CD4-positive, alpha-beta T cell treated with Interleukin-6 at 100 ng/mL for 8 hours (primary cell): ENCODE measurements at places on chromosomes 1 and 21.
A peak's percentile ranks its signal among the peaks of the same experiment; 100 is the strongest.

GRCh38 chr1:179169616-179170467 is 59.6 kb downstream of the ABL2 start:
- DNase-seq, result no peak

- DNase-seq, result peak; percentile 67
Observed at GRCh38 chr1:155062702-155063411, 683 bp upstream of the EFNA4 start.

DNA sequence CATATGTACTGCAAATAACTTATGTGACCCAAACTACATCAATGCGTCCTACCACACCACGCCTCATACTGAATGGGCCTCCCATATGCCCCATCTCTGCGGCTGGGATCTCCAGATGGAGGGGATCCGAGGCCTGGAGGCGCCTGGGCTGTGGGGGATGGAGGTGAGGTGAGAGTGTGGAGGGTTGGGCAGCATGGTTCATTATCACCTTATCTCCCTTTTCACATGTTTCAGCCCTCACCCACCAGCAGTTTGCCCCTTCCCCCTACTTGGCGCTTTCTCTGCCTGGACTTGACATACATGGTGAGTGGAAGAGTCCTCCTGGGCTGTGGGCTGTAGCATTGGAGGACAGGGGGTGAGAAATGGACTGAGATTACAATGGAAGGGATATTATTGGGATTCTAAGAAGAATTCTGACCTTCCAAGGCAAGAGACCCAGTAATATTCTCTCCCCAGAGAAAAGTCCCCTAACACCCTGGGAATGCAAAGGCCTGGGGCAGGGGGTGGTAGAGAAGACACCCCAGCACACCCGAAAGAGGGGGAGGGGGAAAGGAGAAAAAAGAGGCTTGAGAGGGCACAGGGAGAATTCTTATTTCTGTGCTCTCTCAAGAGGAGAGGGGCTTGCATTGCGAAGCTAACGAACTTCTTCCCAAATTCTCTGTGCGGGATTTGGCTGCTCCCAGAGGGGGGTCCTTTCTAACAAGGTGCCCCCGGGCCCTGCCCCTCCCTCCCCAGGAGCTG is 61.4 kb downstream of the MEF2D start:
- no peak for DNase-seq

DNA sequence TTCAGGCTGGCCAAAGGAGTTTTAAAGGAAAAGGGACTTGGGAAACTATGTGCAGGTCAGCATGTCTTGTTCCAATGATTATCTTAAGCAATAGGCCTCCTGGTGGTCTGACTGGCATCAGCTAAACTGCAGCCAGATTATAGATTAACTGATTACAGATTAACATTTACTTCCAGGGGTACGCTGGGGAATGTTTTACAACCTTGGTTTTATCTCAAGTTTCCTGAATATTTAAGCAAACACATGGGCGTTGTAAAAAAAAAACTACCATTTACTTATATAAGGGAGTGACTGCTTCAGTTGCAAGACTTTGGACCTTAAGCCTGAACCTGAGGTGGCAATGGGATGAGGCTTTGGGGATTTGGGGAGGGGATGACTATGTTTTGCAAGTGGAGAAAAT is 600.6 kb upstream of the B3GALT2 start:
- no peak for DNase-seq

- DNase-seq, result no peak
Observed at GRCh38 chr1:156949127-156949526, 28.7 kb downstream of the LRRC71 start.

DNA sequence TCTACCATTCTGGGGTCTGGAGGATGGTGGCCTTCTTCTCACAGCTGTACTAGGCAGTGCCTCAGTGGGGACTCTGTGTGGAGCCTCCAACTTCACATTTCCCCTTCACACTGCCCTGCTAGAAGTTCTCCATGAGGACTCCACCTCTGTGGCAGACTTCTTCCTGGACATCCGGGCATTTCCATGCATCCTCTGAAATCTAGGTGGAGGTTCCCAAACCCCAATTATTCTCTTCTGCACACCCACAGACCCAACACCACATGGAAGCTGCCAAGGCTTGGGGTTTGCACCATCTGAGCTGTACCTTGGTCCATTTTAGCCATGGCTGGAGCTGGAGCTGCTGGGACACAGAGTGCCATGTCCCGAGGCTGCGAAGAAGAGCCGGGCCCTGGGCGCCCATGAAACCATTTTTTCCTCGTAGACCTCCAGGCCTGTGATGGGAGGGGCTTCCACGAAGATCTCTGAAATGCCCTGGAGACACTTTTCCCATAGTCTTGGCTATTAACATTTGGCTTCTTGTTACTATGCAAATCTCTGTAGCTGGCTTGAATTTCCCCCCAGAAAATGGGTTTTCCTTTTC is 170.5 kb downstream of the FOXD2 start:
- DNase-seq, result no peak

- DNase-seq, result no peak
Observed at GRCh38 chr1:22955146-22955545, 17.5 kb downstream of the LACTBL1 start.

DNA sequence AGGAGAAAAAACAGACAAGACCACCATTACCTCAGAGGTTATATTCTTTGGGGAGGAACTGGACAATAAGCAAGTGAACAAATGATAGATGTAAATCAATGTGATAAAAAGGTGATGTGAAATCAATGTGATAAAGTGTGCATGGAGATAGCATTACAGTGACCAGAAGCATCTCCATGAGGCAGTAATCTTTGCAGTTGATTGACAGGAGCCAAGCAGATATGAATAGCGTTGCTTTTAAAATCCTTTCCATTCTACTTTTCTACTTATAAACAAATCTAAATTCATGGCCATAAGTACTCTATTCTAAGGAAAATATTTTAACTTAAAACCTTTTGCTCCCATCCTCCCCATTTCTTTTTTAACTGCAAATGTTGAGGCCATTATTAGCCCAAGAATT is 2.8 kb upstream of the H3-3A start:
- no peak for DNase-seq

DNA sequence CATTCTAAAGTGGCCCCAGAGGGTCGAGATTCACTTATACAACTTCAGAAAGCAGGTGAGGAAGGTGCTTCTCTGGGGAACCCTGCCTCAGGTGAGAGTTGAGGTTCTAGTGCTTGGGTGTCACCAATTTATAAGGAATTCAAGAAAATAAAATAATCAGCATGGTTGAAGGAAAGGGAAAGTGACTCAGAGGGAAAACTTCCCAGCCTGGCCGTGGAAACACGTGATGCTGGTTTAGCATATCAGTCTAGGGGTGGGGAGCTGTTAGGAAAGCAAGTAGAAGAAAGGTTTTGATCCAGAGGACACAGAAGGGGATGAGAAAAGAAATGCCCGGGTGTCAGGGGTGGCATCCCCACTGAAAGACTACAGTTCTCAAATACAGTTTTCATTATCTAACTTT is 37.7 kb upstream of the TMEM125 start:
- DNase-seq, result no peak

GRCh38 chr1:33130297-33130696 is 49.3 kb downstream of the AZIN2 start:
- no peak for DNase-seq

GRCh38 chr1:52059321-52059720 is 3.2 kb downstream of the BTF3L4 start:
- no peak for DNase-seq

- no peak for DNase-seq
Observed at GRCh38 chr1:153527023-153527682, 8.6 kb downstream of the S100A6 start.

- DNase-seq, result no peak
Observed at GRCh38 chr1:68372487-68372886, 77.3 kb downstream of the RPE65 start.

- DNase-seq, result peak; percentile 71
Observed at GRCh38 chr1:2555634-2556276, 416 bp upstream of the TNFRSF14 start.

DNA sequence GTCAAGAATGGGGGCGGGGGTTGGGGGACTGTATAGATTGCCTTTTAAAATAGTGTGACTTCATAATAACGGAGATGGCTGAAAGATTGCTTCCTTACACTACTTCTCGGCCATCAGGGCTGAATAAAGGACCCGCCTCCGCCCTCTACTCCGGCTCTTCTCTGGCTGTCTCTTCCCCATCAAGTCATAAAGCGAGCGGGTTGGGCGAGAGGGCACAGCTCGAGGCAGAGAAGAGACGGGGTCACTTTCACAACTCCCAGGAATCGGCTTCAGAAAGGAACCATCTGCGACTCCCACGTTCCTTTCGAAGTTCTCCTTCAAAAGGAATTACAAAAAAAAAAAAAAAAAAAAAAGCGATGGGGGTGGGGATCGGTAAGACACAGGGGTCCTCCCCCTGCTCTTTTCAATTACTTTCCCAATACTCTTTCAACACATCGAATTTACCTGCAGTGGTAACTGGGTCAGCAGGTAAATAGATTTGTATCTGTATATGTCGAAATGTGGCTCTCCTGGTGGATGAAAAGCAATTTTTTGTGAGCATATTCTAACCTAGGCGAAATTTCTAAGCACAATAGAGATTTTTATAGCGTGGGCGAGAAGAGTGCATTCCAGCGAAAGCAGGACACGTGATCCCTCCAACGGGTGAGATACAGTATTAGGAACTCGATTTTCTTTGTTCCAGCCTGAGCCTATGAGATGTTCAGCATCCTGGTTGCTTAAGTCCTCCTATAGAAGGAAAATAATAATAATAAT is 2.0 kb downstream of the LRRC7 start:
- no peak for DNase-seq

DNA sequence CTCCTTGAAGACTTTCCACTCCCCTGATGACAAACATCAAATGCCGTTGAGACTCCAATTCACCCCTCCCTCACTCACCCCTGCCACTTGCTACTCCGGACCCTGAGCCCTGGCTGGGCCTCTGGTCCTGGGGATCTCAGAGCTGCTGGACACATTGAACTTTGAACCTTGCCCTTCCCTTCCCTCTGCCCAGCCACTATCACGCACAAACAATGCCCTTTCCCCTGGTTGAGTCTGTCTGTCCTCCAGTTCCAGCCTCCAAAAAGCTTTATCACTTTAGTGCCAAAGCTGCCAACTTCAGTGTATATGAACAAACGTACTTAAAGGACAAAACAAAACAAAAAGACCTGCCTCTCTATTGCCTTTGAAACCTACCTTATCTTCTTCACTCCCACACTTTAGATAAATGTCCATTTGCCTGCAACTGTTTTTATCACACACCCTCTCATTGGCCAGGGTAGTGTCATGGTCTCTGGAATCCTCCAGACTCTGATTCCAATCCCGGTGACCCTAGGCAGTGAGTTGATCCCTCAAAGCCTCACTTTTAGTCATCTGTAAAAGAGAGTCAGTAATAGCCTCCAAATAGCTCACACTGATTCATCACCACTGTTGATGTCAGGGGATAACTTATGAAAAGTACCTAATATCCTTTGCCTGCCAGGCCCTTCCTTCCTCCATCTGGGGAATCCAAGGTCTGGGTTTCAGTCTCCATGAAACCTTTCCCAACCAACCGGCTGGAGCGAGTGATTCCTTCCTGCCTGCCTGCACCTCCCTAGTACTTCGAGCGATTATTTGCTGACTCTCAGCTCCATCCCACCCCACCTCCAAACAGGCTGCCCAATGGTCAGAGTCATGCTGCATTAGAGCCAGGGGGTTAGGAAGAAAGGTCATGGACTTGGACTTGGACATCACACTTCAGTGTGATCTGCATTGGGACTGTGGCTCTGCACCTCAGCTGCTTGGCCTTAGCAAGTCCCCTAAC is 15.9 kb upstream of the SPOCD1 start:
- no peak for DNase-seq

DNA sequence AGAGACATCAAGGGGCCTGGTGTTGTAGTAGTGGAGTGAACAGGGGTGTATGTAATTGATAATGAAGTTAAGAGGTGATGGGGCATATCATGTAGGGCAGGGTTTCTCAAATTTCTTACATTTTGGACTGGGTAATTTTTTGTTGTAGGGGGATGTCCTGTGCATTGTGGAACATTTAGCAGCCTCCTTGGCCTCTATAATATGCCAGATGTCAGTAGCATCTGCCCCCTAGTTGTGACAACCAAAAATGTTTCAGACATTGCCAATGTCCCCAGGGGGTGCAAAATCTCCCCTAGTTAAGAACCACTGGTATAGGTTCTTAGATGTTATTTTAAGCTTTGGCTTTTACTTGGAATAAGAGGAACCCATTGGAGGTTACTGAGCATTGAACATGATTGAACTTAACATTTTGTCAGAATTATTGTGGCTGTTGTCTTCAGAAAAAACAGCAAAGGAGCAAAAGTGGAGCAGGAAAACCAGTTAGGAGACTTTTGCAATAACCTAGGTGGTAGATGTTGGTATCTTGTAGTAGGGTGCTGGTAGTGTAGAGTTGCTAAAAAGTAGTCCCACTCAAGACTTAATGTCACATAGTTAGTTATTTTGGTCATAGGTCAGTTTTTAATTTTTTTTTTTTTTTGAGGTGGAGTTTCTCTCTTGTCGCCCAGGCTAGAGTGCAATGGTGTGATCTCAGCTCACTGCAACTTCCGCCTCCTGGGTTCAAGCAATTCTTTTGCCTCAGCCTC is 6.2 kb downstream of the ZNF326 start:
- no peak for DNase-seq
